Right forelimb (tissue), 1 donor: ENCODE measurements at places on chromosomes 6 and 20.

GRCh38 chr6:27479319-27480182 lies 6.6 kb upstream of the ZNF184 start:
- DNase-seq, result peak; percentile 93

- DNase-seq, result no peak
These were observed 45.2 kb upstream of the SMAP1 start for GRCh38 chr6:70622461-70622860.

- no peak for DNase-seq
These were observed 3.7 kb downstream of the SAPCD1 start for GRCh38 chr6:31765910-31766794.

- no peak for DNase-seq
These were observed 156.4 kb upstream of the RREB1 start for GRCh38 chr6:6951355-6951754.

DNA sequence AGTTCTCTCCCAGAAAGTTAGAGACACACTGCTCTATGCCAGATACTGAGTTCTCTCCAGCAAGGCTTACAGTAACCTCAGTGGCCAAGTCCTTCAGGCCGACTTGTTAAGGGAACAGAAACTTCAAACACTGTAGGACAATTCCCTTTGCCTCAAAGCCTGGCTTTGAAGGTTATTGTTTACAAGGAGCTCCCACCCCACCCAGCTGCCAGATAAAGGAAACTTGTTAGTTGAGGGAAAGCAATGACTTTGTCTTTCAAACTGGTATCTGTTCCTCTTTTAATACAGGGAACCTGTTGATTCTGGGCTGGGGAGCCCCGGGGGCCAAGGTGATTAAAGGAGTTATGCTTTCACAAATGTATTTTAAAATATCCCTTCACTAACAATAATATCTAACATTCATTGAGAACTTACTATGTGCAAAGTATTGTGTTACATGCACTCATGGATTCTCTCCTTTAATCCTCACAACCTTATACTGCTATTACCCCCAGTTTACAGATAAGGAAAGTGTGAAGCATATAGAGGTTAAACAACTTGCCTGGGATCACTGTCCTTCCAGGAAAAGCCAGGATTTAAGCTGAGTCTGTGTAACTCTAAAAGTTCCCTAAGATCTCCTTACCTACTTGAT lies 27.6 kb upstream of the CDKN1A start:
- no peak for DNase-seq

GRCh38 chr6:111199935-111200334 lies 112.6 kb downstream of the SLC16A10 start:
- DNase-seq, result no peak

- peak; percentile 84 for DNase-seq
These were observed 6.2 kb upstream of the SOX4 start for GRCh38 chr6:21587179-21587960.

DNA sequence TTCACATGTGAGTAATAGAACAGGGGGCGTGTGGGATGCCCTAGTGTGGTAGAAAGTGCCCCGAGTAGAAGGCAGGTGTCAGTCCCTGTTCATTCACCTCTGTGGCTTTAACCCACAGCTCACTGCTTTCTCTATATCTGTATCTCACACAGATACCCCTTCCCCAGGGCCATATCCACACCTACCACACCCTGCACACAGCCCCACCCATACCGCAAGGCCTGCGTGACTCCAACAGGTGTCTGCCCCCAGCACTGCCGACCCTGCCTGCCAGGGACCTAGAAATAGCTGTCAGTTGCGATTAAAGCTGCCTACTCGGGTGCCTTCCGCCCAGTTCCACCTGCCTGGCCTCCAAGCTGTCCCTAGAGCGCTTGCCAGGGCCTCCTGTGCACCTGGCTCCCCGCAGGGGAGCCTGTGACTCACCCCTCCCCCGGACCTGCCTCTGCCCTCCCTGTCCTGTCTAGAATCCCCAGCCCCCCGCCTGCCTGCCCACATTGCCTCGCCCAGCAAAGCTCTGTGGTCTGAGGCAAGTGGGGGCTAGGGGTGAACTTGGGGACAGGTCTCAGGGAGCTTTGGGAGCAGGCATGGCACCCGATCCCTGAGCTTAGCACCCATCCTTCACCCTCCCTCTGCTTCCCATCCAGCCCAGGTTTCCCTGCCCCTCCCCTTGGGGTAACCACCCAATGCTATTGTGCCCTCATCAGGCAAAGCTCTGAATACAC lies 38.3 kb upstream of the ID1 start:
- no peak for DNase-seq

- no peak for DNase-seq
These were observed 1.9 kb downstream of the SMPD2 start for GRCh38 chr6:109442393-109442924.

DNA sequence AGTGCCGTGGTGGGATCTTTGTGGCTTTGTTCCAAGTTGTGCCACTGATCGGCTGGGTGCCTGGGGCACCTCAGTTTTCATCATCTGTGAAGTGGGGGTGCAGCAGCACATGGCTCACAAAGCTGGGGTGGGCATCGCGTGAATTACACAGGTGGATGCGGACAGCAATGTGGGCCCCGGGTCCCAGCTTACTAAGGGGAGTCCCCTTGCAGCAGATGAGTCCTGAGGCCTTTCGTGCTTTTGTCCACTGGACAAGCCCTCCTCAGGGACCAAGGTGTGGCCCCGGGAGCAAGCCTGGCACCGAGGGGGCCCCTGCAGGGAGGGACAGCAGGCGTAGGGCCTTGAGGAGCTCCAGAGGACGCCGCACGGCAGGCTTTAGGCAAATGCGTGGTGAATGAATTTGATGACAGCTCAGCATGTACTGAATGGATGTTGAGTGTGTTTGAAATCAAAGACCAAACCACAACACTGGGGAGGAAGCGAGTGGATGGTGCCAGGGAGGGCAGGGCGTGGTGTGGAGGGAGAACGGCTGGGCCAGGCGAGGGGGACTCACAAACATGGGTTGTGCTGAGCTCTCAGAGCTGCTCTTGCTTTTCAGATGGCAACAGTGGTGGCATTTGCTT lies 53.2 kb downstream of the IRF4 start:
- no peak for DNase-seq

- DNase-seq, result no peak
These were observed 22.5 kb upstream of the OPN5 start for GRCh38 chr6:47759364-47759763.

GRCh38 chr20:50737352-50737751 lies 6.0 kb downstream of the PARD6B start:
- DNase-seq, result no peak

DNA sequence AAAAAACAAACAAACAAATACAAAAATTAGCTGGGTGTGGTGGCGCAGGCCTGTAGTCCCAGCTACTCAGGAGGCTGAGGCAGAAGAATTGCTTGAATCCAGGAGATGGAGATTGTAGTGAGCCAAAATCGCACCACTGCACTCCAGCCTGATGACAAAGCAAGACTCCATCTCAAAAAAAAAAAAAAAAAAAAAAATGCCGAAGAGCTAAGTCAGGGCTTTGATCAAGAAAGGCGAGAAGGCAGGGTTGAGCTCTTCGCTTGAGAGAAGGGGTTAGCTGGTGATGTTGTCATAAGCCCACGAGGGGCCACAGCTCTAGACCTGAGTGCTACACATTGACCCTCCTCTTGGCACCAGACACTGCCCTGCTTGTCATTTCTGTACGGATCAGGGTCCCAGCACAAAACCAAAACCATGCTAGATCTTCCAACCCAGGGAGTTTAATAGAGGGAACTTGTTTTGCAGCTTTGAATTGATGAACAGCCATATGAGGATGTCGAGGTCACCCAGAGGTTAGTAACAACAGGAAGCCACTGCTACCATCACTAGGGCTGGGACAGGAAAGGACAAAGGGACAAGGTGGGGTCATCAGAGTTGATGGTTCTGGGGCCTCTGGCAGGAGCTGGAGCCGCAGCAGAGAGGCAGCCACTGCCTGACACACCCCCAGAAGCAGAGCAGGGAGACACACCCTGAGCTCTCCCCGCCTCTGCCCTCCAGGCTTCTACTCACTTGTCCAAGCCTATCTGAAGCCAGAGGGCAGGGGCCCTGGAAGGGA lies 122.7 kb downstream of the SNX5 start:
- no peak for DNase-seq

GRCh38 chr6:23728707-23729106 lies 397.3 kb upstream of the NRSN1 start:
- DNase-seq, result no peak

GRCh38 chr6:797479-798077 lies 104.6 kb upstream of the EXOC2 start:
- peak; percentile 55 for DNase-seq

GRCh38 chr6:103153016-103153415 lies 1706.7 kb downstream of the HACE1 start:
- no peak for DNase-seq

- no peak for DNase-seq
These were observed 392.5 kb upstream of the SASH1 start for GRCh38 chr6:147949981-147950622.

GRCh38 chr6:42363926-42364849 lies 87.5 kb downstream of the TRERF1 start:
- no peak for DNase-seq

- no peak for DNase-seq
These were observed 83.7 kb downstream of the YTHDF1 start for GRCh38 chr20:63132131-63132714.

DNA sequence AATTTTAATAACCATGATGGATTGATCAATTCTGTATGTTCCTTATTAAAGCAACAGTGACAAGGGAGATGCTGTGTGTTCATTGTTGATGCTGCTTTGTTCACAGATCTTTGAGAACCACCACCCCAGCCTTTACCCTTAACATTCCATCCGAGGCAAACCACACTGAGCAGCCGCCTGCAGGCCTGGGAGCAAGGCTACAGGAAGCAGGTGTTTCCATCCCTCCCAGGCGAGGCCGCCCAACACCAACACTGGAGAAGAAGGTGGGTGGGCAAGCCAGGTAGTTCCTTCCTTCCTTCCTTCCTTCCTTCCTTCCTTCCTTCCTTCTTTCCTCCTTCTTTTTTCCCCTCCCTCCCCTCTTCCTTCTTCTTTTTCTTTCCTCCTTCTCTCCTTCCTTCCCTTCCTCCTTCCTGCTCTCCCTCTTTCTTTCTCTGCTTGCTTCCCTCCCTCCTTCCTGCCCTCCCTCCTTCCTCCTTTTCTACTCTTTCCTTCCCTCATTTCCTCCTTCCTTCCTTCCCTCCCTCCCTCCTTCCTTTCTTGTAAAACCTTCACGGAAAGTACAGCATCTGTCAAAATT lies 13.7 kb downstream of the TTLL2 start:
- no peak for DNase-seq

GRCh38 chr6:43506171-43506570 lies 4.0 kb downstream of the LRRC73 start:
- DNase-seq, result no peak

DNA sequence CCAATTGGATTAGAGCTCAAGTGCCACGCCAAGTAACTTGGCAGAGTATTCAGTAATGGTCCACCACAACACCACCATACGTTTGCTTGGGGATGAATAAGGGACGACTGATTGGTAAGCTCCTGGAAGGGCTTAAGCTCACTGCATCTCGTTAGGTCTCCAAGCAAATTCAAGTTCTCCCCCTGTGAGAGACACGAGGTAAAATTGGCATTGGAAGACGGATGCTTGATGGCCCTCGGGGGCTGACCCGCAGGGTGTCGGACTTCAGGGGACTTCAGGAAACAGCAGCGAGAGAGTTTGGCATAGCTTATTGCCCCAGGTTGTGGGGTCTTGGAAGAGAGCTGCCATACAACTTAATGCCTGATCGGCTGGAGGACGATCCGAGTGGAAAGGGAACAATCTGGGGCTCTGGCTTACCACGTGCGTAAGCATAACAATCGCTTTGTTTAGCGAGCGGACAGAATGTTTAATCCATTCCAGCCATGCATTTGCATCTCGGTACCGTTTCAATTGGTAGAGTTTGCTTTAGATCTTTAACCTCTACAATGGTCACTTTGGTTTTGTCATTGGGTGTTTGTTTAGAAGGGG lies 4.8 kb upstream of the ZNFX1 start:
- DNase-seq, result no peak

DNA sequence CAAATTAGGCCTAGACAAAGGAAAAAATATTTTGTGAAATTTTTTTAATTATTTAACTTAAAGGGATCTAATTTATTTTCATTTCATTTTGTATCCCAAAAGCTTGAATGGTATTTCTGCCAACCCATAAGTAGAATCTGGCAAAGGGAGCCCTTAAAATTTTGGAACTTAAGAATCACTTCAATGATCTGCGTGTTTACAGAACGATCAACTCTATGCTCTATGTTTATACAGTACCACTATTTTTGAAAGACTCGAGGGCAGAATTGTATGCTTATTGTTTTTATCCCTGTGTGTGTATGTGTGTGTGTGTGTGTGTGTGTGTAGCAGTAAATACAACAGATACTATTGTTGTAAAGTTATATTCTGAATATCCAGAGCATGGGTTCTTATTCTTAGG lies 39.2 kb downstream of the METTL24 start:
- no peak for DNase-seq

DNA sequence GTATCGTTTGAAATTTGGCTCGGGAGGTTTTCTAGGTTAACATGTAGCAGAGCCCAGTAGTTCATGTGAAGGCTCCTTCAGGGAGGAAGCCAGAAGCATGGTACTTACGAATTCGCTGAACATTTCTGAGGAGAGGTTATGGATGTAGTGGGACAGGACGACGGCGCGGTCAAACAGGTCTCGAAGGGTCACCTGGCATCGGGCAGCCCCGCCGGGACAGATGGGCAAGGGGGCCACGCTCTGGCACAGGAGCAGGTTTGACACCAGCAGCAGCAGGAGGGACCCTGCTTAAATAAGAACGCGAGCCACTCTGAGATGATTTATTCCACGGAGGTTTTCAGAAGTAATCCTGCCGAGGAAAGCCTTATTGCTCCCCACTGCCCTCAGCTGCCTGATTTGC lies 2.5 kb downstream of the PRL start:
- DNase-seq, result no peak

DNA sequence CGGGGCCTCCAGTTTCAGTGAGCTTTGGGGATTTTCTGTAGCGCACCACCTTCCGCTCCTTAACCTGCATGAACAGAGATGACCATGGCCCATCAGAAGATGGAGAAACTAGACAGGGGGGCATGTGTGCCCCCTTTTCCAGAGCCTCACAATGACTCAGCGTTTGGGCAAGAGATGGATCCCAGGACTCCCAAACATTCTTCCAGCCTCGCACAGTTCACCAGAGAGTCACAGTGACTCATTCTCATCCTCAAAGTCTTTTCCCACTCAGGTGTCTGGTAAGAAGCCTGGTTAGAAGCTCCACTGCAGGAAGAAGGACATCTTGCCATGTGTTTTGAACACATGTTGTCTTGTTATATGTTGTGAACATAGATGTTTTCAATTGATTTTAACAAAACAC lies 76.2 kb upstream of the FRMD1 start:
- no peak for DNase-seq

DNA sequence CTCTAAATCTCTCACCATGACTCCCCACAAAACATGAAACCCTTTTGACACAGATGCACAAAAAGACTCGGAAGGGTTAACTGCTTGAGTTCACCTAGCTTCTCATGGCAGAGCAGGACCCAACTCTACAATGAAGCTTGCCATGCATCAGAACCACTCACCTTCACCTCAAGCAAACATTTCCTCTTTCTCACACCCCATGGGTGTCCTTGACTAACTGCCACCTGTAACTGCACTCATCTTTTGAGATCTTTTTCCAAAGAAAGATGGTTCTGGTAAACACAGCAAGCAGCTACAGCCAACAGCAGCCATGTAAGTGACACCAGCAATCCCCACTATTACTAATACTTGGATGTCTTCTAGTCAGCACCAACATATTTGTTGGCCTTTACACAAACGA lies 76.5 kb downstream of the EFHC1 start:
- no peak for DNase-seq

- no peak for DNase-seq
These were observed 37.2 kb downstream of the SEL1L2 start for GRCh38 chr20:13953227-13953626.
